ENCODE measurements at places on chromosomes 16 and 17.

GRCh38 chr16:52729731-52730130 is 182.8 kb upstream of the TOX3 start:
- DNase-seq = no peak

GRCh38 chr17:48722915-48723422 is at the start of gene PRAC2:
PRAC2 (plus strand) TSS chr17:48723185; CDS start chr17:48724411, 1,226 bp downstream.
- DNase-seq = no peak

- no peak for DNase-seq
These were observed 5.4 kb downstream of the KCTD5 start for GRCh38 chr16:2687531-2688308.

- DNase-seq = no peak
These were observed 6.3 kb upstream of the RGS9 start for GRCh38 chr17:65130832-65131231.

DNA sequence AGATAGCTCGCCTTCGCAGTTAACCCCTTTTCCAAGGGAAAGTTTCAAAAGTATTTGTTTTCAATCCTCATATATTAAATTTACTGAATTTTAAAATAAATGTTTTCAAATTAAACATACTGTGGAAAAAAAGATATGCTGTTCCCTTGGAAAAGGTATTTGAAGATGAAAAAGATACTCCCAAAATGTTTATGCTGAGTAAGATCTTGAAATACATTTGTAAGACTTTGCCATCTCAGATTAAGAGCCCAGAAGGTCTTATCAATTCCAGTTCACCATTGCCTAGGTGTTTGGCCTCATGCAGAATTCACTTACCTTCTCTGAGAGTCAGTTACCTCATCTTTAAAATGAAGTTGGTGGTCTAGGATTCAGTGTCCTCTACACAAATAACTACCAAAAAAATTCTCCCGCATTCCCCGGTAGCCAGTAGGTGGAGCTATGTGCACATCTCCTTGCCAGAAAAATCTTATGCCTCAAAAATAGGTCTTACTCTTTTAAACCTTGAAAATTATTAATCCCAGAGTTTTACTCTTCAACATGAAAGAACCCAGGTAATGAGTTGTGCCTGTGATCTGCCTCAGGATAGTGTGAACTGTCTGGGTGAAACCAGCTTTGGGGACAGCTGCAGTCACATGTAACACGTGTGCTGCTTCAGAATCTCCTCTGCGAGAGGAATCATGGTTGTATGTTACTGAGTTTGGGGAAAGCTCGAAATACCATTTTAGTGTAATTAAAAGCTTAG is 178.3 kb downstream of the MRTFB start:
- DNase-seq = no peak
